ENCODE measurements at places on chromosomes 11 and 22. TPM values are rescaled to one million over a fixed set of nuclear protein-coding genes. Genes with fewer than 3 reads are reported as not detected.

GRCh38 chr11:82191695-82192094 lies 542.0 kb downstream of the FAM181B start:
- DNase-seq = no peak

GRCh38 chr11:46600194-46600960 lies 6.6 kb upstream of the AMBRA1 start:
- DNase-seq = no peak

DNA sequence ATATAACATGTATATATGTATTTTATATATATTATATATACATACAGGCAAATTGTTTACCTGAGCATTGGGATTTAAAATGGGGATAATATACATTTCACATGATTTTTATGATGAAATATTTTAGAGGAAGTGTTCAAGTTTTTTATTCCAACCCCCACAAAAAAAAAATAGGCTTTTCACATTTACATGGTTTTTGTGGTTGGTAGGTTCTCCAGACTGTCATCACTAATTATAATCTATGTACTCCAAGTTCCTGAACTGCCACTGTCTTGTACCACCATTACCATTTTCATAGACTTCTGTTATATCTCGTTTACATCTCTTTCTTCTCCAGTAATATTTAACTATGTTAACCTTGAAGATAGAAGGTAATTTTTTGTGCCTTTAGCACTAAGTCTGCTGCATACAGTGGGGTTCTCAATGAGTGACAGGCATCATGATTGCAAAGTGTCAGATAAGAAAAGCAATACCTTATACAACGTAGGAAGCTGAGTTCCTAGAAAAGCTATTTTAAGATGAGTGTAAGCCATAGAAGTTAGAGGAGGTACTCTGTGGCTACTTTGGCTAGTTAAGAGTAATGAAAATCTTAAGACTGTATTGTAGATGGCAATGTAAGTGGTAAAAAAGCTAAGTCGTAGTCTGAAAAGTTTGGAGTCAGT lies 5.2 kb downstream of the TMEM126A start:
- DNase-seq = no peak

- DNase-seq = no peak
These were observed 11.0 kb upstream of the CAPRIN1 start for GRCh38 chr11:34040571-34040970.

- DNase-seq = no peak
These were observed 6.8 kb downstream of the APOL3 start for GRCh38 chr22:36153501-36154422.

Gene KCNQ1
- 3.1 TPM for total RNA-seq

GRCh38 chr11:112961751-112962578 lies 745 bp downstream of the NCAM1 start:
- no peak for DNase-seq

Gene KRTAP5-1
- not detected for total RNA-seq
